Immature natural killer cell (primary cell): ENCODE measurements at places on chromosomes 6 and 20. TPM values are rescaled to one million over a fixed set of nuclear protein-coding genes. Genes with fewer than 3 reads are reported as not detected.

GRCh38 chr20:2793471-2793870 lies 7.0 kb downstream of the CPXM1 start:
- DNase-seq, result no peak

DNA sequence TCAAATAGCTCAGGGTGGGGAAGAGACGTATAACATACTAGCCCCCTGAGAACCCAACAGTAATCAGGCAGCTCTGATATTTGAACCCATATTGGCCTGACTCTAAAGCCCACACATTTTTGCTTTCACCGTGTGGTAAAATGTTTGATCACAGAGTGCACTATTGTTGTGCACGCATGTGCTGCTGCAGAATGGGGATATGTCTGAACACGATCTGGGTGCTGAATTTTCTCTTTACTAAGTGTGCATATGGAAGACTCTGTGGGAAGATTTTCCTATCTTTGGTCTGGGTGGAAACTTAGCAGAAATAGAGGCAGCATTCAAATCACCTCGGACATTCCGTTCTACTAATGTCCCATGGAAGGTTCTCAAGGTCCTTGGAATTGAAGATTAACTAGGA lies 800.1 kb downstream of the TFAP2A start:
- no peak for DNase-seq

Gene GMPR
- polyA plus RNA-seq, result 2.7 TPM

- no peak for DNase-seq
Measured at GRCh38 chr6:120590611-120591010, 743.7 kb downstream of the TBC1D32 start.

DNA sequence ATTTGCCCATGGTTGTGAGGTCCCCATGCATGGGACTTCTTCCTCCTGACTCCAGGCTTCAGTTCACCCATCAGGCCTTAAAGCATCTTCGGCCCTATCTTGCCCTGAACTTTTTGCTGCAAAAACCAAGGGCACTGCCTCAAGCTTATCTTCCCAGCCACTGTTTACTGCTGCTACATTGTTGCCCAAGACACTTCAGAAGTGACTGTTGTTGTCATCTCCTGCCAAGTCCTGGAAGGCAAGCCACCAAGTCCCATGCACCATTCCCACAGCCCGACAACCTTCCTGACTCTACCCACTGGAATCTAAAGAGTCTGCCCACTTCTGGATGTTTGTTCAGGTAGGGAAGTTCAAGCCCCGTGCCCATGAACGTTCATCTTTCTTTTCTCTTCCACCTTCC lies 12.4 kb downstream of the BANF2 start:
- DNase-seq, result no peak

Gene BMP5
- not detected for polyA plus RNA-seq
